ENCODE measurements at places on chromosomes 4 and X.
A peak's percentile ranks its signal among the peaks of the same experiment; 100 is the strongest.

- no peak for DNase-seq
Observed at GRCh38 chr4:1584498-1584897, 99.6 kb downstream of the FAM53A start.

DNA sequence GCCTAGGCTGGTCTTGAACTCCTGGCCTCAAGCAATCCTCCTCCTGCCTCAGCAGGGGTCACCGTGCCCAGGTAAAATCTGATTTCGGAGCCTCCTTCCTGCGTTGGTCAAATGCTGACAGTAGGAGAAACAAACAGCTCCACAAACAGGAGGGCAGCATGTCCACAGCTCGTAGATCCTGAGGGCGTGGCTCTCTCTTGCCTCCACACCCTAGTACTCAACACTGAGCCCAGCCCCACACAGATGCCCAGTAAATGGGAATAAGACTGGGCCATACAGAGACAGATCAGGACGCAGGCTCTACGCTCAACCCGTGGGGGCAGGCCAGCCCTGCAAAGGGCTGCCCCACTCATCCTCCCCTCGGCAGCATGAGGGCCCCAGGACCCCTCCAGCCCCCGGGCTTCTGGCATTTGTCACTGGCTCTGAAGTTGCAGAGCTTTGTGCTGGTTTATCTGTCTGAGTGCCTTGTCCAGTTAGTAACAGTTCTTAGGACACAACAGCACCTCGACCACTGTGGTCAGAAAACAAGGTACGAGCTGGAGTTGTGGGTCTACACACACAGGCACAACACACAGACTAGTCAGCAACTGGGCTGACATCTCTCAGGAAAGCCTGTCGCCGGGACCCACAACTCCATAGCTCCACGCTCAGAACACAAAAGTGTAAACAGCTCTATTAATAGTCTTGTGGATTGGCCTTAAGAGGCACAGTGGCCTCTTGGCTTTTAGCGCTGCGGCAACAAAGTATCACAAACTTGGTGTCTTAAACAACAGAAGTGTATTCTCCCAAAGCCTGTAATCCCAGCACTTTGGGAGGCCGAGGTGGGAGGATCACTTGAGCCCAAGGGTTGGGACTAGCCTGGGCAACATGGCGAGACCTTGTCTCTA, 5.2 kb downstream of the TNIP2 start:
- DNase-seq, result no peak

GRCh38 chr4:158667651-158668198, 4.0 kb downstream of the C4orf46 start:
- peak; percentile 14 for DNase-seq

DNA sequence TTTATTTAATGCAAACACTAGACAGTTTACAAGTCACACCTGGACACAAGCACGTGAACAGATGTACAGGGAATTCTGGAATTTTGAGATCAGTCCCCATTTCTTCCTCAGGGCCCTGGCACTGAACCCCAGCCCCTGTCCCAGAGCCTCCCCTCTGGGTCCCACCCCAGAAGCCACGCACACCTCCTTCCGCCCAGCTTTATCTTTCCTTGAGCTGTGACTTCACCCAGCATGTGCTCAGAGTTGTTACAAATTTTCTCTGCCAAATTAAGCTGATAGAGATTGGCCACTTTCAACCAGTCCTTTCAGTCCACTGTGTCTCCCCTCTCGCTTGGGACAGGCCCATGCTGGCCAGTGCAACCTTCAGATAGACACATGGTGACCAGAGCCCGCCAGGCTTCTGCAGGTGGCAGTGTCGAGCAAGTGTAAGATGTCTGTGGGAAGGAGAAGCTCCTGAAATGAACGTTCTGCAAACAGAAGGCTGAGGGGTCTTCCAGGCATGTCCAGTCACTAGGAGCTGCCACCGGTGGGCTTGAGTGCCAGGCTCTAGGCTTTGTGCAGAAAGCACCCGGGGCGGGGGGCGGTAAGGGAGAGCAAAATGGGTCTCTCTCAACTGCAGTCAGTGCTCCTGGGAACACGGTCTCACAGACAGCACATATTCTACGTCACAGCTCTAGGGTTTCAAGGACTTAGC, 73.3 kb downstream of the MTMR1 start:
- no peak for DNase-seq

DNA sequence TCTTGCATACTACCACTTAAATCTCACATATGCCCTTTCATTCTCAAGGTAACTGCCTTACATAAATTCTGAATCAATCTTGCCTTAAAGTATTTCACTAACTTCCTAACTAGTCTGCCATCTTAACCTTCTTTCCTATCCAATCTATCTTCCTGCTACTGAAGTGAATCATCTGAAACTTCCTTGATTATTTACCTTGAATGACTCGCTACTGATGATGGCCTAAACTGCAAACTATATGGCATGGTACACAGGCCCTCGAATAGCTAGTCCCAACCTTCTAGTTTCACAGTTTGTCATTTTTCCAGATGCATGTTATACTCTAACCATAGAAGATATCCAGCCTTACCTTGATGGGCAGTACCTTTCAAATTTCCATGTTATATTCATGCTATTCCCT, 19.9 kb downstream of the PHKA1 start:
- no peak for DNase-seq

- DNase-seq, result peak; percentile 13
Observed at GRCh38 chrX:18674417-18674787, 2.5 kb upstream of the RS1 start.

DNA sequence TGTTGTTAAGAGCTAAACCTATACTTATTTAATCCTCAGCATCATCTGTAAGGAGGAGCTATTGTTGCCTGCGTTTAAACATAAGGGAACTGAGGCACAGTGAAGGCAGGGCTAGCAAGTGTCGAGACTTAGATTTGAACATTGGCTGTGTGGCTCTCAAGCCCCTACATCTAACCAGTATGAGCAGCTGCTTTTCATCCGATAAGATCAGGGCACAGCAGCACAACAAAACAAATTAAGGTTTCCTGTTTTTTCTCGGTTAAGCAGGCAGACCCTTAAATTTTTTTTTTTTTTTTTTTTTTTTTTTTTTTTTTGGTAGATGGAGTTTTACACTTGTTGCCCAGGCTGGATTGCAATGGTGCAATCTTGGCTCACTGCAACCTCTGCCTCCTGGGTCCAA, 35.6 kb downstream of the RAB40A start:
- peak; percentile 3 for DNase-seq

DNA sequence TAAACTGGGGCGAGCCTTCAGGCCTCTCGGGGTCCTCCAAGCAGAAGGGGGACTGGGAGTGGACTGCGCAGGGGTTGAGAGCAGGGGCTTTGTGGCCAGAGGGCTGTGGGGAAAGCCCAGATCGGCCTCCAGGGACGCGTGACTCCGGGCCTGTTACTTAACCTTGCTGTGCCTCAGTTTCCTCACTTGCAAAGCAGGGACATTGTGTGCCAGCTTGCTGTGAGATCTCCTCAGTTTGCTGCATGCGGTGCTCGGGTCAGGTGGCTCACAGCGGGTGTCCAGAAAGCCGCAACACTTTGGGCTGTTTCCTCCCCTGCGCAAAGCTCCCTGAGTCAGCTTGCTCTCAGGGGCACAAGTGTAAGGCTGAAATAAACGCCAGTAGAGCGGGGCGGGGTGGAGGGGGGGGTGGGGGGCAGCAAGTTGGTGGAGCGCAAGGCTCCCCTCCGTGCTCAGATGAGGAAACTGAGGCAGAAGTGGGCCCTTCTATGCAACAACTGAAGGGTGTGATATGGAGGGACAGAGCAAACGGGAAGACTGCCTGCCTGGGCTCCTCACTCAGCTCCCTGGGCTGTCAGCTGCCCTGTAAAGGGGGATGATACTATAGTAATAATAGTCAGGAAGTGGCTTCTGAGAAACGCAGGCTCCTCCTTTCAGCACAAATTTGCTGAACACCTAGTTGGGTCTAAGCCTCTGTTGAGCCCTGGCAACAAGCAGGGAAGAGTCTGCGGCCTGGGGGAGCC, 101.0 kb downstream of the HMX1 start:
- no peak for DNase-seq

DNA sequence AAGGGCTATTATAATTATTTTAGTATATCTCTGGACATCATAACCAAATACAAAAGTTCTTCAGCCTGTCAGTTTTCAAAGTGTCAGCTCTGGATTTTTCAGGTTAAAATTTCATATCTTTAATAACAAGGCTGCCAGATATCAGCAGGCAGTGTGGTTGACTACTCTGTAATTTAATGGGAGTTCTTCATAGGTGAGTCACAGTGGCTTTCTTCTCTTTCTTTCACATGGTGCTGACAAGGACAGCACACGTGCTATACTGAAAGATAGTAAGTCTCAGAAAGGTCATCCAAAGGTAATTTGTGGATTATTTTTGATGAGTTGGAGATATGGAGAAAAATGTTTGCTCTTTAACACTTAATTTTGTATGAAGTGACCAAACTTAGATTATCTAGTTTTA, 43.2 kb downstream of the GALNT7 start:
- no peak for DNase-seq

GRCh38 chr4:185205697-185206342, 2.0 kb upstream of the CFAP97 start:
- no peak for DNase-seq

DNA sequence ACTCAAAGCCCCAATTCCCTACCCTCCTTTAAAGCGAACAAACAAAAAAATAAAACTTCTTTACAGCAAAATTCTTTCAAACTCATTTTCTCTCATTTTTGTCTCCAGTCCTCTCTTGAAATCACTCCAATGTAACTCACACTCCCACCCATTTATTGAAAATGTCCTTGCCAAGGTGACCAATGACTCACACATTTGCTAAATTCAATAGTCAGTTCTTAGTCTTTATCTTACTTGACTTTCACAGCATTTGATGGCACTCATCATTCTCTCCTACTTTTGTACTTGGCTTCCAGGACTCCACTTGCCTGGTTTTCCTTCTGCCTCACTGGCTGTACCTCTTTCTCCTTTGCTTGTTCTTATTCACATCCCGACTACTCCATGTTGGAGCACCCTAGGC, 19.9 kb downstream of the CC2D2A start:
- DNase-seq, result no peak

DNA sequence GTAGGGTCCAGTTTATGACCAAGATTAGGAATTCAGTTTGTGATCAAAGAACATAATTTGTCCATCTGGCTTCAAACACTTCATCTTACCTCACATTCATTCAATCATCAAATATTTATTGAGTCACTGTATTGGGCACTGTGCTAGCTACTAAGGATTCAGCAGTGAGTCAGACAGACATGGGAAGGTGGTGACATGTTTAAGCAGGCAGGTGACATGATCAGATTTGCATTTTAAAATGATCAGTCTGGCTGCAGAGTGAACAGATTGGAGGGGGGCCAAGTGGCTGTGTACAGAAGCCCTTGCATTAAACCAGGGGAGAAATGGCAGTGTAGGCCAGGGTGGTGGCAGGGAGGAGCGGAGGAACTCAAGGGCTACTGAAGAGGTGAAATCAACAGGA, 25.1 kb upstream of the APLN start:
- DNase-seq, result no peak

DNA sequence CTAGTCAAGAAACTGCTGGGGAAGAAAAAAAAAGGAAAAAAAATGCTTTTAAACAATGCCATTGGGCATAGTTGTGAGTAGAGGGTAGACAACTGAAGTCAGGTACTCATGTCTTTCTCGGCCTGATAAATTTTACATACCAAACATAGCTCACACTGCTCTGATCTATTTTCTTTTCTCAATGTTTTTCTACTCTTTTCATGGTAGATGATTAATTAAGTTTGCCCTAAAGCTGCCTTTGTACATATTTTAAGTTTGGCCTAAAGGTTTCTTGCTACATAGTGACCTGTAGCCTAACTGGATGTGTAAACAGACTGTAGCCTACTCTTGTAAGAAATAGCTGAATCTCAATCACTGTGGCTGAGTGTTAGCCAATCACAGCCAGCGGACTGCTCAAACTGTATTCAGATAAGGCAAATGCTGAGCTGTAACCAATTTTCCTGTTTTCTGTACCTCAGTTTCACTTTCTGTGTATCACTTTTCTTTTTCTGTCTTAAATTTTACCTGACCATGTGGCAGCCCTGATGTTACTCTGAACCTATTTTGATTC, 121.0 kb downstream of the PCDH10 start:
- DNase-seq, result no peak

- DNase-seq, result no peak
Observed at GRCh38 chr4:122758033-122758432, 25.5 kb downstream of the BBS12 start.

DNA sequence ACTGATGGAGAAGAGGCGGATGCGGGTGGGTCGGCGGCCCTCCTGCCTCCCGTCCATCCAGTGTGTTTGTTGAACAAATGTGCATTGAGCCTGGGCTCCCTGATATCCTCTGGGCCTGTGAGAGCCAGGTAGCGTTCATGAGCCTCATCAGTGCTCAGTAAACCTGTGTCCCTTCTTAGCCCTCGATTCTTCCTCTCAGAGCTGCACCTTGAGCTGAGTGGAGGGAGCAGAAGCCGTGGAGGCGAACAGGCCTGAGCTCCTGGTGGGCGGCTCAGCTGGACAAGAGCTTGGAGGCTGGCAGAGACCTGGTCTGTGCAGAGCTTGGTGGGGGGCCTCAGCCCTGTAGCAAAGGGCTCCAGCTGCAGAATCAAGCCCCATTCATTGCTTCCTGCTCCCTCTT, 112.1 kb downstream of the SORCS2 start:
- DNase-seq, result no peak

- no peak for DNase-seq
Observed at GRCh38 chrX:64976673-64977040, 407 bp upstream of the ZC4H2 start.

- no peak for DNase-seq
Observed at GRCh38 chrX:21666679-21667078, 8.5 kb upstream of the KLHL34 start.

DNA sequence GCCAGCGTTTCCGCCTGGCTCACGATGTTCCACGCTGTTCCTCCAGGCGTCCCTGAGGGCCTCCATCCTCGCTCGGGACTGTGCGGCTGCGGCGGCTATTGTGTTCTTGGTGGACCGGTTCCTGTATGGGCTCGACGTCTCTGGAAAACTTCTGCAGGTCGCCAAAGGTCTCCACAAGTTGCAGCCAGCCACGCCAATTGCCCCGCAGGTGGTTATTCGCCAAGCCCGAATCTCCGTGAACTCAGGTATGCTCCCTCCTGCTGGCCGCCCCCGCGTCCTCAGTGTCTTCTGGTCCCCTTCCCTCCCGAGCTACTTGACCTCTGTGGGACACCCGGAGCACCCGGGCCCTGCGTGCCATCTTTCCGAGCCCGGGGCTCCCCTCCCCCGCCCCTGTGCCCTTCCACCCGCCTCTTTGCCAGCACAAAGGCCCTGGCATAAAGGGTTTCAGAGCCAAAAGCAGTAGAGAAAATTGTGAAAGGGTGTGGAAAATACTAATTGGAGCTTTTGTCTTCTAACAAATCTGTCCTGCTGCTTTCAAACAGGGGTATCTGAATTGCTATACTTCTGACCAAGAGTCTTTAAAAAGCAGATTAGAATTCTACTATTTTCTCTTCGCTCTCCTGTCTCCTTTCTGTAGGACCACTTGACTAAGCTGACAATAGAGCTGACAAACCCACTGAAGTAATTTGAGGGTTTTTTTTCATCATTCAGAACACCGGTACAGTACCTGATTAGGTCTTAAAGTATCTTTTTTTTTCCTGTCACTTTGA, 104.0 kb downstream of the NEUROG2 start:
- DNase-seq, result no peak

GRCh38 chr4:10781805-10782204, 97.2 kb upstream of the CLNK start:
- no peak for DNase-seq

- DNase-seq, result no peak
Observed at GRCh38 chr4:40514497-40514951, 115.1 kb downstream of the RBM47 start.

- peak; percentile 85 for DNase-seq
Observed at GRCh38 chr4:75939890-75940691, 722 bp downstream of the NAAA start.
